ENCODE measurements at places on chromosomes 2 and 18.

- no peak for DNase-seq
Observed at GRCh38 chr2:133919285-133919684, 334.6 kb upstream of the MGAT5 start.

DNA sequence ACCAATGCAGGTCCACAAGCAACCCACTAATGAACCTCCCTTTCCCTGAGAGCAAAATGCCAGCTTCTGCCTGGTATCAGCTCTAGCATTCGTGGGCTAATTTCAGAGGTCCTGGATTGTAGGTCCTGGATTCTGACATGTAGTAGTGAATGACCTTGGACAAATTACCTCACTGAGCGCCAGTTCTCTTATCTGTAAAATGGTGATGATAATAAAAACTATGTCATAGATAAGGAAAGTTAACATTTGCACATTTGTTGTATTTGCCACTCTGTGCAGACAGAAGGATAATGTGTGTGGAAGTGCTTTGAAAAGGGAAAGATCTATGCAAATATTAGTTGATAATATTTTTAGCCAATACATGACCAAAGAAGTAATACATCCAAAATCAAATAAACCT, 4.1 kb upstream of the TET3 start:
- no peak for DNase-seq

DNA sequence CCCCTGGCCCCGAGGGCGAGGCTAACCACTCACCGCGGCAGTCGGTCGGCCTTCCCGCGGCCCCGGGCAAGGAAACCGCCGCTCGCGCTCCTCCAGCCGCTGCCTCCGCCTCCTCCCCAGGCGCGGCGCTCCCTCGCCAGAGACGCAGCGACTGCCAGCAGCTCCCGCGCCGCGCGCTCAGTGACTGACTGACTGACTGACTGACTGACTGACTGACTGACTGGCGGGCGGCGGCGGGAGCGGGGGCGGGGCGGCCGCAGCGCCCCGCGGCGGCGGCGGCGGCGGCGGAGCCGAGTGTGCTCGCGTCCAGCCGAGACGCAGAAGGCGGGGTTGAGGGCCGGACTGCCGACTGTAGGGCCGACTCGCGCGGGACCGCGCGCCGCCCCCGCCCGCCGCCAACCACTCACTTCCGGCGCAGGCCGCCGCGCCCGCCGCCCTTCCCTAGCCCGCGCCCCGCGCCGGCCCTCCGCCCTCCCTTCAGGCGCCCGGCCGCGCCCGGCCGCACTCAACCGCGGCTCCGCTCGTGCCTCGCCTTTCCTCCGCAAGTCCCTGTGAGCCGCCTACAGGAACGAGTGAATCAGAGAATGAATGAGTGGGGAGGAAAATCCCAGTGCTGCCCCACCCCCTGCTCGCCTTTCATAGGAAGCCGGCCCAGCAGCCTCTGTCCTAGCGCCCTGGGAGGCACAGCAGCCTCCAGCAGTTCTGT, at the start of gene RAPH1:
Gene RAPH1 (minus strand): TSS at position 224 of the 706 bp plus-strand sequence. CDS start 39,948 bp downstream, outside the sequence.
- peak; percentile 81 for DNase-seq

GRCh38 chr2:230680463-230681170, 32.0 kb upstream of the CAB39 start:
- no peak for DNase-seq

DNA sequence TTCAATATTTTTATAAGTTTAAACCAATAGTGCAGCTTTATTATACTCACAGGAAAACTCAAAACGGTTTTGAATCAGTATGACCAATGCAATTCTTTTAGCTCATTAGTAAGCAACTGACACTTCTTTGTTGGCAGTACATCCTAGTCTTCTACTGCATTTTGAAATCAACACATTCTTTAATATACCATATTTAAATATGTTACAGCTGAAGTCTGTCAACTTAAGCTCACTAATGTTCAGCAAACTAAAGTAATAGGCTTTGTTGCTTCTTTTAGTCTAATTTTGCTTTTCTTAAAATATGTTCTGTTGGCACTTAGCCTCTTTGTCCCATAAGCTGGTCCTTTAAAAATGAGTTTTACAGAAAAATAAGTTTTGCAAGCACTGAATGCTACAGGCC, 55.4 kb upstream of the CCBE1 start:
- no peak for DNase-seq

DNA sequence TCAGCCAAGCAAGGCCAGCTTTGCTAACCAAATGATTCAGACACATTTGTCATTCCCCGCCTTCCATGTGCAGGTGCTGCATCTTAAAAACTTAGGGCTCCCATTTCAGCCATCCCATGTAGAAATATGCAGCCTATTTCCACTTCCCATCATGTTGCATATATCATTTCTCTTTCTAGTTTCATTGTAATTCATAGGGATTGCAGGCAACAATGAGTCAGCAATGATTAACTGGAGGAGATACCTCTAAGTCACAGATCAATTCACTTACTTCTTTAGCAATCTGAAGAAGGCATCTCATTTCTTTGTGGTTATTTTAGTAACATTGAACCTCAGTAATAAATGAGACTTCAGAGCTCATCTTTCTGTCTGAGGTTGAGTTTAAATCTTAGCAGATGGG, 276.1 kb upstream of the PKDCC start:
- no peak for DNase-seq

DNA sequence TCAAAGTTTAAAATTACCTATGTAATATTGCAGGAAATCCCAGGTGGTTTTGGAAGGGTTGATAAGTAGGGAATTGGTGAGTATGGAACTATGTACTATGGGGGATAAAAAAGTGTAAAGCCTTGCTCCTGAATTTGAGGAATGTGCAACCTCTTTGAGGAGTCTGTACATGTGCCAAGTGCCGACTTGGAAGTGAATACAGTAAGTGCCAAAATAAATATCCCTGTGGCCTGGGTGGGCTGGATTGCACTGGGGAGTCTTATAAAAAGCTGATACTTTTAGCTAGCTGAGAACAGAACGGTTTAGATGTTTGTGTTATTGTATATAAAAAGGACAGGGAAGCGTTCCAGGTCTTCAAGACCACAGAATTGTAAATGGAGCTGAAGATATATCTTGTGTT, 317.1 kb upstream of the LRRTM1 start:
- DNase-seq: no peak

- DNase-seq: no peak
Observed at GRCh38 chr2:213084261-213084660, 67.2 kb downstream of the IKZF2 start.

DNA sequence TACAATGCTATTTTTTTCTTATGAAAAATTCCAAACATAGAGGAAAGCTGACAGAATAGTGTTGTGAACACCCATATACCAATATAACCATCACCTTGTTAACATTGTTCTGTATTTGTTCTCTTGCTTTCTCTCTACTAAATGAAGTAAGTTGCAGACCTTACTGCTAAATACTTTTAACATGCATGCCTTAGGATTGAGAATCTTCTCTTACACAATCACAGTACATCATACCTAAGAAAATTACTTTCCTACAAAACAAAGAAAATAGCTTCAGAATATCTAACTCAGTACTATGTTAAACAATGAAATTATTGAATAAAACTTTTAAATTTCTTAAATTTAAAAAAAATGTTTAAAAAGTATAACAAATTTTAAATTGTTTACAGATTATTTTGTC, 136.5 kb downstream of the UBR3 start:
- no peak for DNase-seq

- peak; percentile 68 for DNase-seq
Observed at GRCh38 chr2:161424891-161425727, 9.0 kb downstream of the TBR1 start.

DNA sequence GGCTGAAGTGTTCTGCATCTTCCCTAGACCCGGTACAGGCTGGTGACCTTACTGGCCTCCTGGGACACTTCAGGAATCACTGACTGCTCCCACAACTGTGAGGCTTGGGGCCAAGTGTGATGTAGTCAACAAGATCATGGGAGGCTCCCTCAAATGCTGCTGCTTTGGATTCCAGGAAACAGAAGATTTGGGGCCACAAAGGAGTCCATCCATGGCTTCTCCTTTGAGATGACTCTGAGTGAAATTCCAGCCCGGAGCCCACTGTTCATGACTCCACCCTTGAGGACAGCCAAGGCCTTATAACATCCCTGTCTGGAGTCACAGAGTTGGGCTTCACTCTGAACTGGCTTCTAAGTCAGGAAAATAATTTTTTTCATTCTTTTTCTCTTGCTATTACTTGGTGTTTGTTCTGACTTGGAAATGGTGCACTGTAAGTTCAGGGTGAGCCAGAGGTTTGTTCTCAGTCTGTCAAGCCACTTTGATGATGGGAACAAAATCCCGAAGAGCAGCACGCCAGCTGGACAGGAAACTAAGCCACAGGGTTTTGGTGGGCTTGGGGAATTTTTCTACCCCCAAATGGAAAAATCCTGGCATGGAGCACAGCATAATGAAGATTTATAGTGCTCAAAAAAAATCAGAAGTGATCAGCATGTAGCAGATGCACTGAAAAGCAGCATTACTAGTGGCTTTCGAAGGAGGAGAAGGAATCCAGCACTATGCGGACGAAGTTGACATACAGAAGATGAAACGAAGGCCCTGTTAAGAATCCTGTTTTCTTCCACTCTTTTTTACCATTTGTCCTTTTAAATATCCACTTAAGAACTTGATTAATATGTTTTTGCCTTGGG, 98.1 kb upstream of the ZFP36L2 start:
- DNase-seq: peak; percentile 93

- peak; percentile 59 for DNase-seq
Observed at GRCh38 chr2:215460682-215461382, 25.0 kb upstream of the FN1 start.

GRCh38 chr18:9771261-9771976, 63.3 kb downstream of the RAB31 start:
- peak; percentile 43 for DNase-seq

DNA sequence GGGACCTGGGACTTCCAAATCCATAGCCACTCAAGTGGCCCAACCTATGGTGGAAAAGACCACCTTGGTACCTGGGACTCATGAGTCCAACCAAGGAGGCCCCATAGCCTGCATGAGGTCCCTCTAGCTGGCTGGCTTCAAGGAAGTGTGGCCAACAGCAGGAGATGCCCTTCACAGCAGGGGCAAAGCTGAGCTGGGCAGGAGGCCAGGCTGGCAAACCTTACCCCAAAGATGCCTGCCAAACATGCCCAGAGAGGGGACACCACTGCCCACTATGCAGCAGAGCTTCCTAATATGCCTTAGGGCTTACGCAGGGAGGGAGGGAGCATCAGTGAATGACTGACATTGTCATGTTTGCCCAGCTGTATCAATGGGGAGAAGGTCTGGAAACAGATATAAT, 188.0 kb upstream of the GLI2 start:
- DNase-seq: no peak

DNA sequence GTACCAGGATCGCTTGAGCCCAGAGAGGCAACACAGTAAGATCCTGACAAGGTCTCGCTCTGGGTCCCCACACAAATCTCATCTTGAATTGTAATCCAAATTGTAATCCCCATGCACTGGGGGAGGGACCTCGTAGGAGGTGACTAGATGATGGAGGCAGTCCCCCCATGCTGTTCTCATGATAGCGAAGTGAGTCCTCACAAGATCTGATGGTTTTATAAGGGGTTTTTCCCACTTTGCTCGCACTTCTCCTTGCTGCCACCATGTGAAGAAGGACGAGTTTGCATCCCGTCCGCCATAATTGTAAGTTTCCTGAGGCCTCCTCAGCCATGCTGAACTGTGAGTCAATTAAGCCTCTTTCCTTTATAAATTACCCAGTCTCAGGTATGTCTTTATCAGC, 46.0 kb upstream of the SERTAD2 start:
- no peak for DNase-seq

- no peak for DNase-seq
Observed at GRCh38 chr2:204360218-204361007, 184.9 kb upstream of the PARD3B start.

GRCh38 chr2:60519231-60519863, 34.1 kb downstream of the BCL11A start:
- DNase-seq: no peak

DNA sequence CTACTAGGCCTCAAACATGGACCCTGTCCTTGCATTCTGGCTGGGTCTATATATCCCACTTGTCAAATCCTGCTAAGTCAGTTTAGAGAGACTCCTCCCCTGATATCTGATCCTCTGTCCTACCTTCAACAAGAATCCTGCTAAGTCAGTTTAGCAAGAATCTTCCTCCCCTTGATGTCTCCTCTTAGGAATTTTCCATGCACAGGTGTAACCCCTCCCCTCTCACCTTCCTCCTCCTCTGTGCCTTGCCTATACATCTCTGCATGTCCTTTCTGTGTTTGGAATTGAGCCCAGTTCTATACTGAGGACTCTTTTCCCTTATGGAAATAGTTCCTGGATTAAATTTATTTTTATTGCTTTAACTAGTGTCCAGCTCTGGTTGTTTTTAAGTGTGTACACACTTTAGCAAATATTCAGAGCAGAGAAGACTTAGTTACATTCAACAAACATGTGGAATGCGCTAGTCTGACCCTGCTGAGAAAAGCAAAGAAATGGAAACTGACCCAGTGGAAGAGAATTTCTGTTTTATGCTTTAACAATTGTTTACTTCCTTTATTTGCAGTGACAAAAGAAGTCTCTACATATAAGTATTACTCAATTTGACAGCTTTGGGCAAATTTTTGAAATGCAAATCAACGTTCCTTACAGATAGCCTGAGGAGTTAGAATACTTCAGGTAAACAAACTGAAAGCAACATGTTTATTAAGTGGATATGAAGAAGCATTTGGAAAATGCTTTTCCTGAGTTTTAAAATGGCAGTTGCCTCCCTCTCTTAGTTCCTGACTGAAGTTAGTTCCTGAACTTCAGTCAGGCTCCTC, 80.6 kb downstream of the RIT2 start:
- DNase-seq: no peak

GRCh38 chr18:34543356-34543755, 166.7 kb upstream of the DTNA start:
- DNase-seq: no peak
